ENCODE measurements at places on chromosomes 7 and 10. TPM values are rescaled to one million over a fixed set of nuclear protein-coding genes. Genes with fewer than 3 reads are reported as not detected.

- DNase-seq, result peak; percentile 36
Measured at GRCh38 chr7:64946772-64947171, 43.7 kb downstream of the ZNF273 start.

Gene PUS7
- total RNA-seq, result 28.4 TPM

GRCh38 chr7:50155755-50156154, 62.7 kb upstream of the ZPBP start:
- DNase-seq, result no peak

Gene NCOA4
- total RNA-seq, result 236 TPM

DNA sequence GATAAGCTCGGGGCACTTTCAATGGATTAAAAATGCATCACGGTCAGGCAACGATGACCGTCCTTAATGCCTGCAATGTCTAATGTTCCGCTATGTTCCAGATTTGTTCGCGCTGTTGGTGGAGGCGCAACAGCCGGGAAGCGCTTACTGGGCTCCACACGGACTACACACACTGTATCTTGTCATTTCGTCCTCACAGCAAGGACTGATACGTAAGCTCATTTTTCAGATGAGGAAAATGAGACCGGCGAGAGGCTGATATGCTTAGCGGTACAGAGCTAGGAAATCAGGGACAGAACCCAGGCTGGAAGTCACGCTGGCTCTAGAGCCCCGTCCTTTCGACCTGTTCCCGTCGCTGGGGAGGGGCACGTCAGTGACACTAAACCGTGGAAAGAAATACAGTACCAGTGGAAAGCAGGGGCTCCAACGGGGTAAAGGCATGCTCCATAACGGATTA, 670 bp downstream of the TPK1 start:
- peak; percentile 23 for DNase-seq

Gene HOGA1
- total RNA-seq, result 6.7 TPM

- DNase-seq, result no peak
Measured at GRCh38 chr10:114767986-114768821, 53.4 kb upstream of the FHIP2A start.

- no peak for DNase-seq
Measured at GRCh38 chr7:121153995-121154394, 165.5 kb downstream of the CPED1 start.

Gene OPN1SW
- not detected for total RNA-seq

Gene CPA2
- total RNA-seq, result 1.6 TPM

Gene ATXN7L1
- total RNA-seq, result not detected

Gene ACSM6
- total RNA-seq, result not detected

Gene CH25H
- 0.63 TPM for total RNA-seq

DNA sequence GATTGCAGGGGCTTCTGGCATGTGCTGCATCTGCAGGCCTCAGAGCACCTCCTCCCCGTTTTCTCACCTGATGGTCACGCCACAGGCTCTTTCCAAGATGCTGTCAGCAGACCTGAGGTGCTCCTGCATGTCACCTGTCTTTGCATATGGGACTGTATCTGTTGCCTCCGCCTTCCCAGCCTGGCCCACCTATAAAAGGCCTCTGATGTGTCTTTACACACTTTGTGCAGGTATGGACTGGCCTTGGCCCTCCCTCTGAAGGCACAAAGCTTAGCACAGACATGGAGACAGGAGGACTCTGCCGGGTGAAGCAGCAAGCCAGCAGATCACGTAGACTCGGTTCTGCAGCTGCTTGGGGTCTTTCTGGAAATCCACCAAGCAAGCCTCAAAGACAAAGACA, 220.9 kb upstream of the PPP2R2D start:
- DNase-seq, result no peak

- DNase-seq, result no peak
Measured at GRCh38 chr7:38978491-38978890, 782 bp downstream of the POU6F2 start.

DNA sequence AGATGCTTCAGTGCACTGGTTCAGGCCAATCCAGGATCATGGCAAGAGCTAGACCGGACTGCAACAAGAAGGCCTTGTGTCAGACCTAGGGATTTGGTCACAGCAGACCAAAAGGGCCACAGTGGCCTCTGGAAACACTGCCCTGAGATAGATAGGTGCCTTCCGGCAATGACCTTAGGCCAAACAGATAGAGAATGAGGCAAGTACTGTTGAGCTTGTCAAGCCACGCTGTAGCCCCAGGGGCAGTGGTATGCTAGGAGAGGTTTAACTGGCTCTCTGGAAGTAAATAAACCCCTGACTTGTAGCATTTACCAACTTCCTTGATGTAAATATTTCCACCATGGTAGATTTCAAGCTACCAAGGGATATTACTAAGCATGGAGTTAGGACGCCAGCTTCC, 197.5 kb downstream of the GRID1 start:
- DNase-seq, result no peak

DNA sequence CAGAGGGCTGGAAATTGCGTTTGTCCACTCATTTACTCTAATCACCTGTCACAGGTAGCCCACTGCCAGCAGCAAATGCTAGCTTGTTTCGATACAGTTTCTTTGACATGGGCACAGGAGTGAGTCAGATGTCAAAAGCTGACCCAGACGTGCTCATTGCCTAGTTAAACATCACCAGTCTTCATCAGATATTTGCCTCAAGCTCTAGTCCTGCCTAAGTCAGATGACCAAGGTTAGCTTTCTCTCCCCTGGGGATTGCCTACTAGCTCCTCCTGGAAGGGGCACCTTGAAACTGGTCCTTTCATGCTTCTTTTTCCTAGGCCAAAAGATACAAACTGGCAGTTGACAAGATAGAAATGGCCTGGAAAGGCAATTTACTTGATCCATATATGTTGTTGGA, 35.2 kb downstream of the GPAM start:
- DNase-seq, result no peak
